Naive thymus-derived CD8-positive, alpha-beta T cell (primary cell): ENCODE measurements at places on chromosomes 4 and X.

- DNase-seq: no peak
Measured at GRCh38 chr4:90146306-90146705, 19.1 kb downstream of the CCSER1 start.

GRCh38 chrX:78796916-78797315 is 49.4 kb downstream of the LPAR4 start:
- no peak for DNase-seq

DNA sequence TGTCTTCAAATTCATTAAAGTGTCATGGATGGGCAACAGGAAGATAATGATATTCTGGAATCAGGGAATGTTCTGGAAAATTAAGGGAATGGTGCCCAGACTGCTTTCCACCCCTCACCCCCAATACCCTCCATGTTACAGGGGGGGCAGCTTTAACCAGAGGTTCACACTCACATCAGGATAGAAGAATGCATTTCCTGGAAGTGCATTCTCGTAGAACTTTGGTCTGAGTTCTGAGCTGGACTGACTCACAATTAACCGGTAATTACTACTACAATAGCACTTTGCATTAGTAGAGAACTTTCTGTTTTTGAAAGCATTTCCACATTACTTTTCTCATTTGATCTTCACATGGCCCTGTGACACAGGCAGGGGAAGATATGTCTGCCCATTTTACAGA is 52.5 kb upstream of the SHISA3 start:
- DNase-seq: no peak

- DNase-seq: no peak
Measured at GRCh38 chr4:152421576-152421975, 114.3 kb downstream of the FBXW7 start.

DNA sequence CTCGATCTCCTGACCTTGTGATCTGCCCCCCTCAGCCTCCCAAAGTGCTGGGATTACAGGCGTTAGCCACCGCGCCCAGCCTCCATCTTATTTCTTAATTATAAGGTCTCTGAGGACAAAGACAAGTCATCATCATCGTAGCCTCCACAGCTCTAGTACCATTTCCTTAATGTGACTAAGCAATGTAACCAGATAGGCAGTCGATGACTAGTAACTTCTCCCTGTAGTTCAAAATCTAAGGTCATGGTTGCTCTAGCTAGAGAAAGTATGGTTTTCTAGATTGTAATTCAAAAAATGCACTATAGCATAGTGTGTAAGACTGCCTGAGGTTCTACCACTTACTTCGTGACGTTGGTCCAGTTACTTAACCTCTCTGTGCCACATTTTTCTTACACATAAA is 6.9 kb downstream of the SLC39A8 start:
- DNase-seq: no peak

DNA sequence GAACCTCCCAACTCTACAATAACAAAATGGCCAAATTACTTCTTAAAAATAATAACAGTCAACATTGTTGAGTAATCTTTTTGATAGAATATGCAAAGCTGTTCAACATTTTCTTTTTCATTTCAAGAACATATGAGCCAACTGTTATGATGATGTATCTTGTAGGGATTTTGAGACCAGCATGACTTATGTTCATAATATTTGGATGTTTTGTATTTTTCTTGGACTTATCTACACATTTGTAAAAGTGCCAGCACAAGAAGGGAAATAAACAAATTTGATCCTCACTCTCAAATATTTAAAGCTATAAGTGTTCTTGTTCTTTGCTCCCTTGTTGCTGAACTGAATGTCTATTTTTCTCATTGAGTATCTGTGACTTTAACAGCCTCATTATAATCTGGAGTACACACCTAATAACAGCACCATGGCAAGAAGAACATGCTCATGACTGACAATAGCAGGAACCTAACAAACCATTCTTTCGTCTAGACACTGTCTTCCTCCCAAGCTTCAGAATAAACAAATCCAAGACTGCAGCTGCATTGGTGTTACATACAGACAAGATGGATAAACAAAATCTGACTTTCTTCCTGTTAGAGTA is 1049.7 kb downstream of the FAT4 start:
- DNase-seq: no peak

GRCh38 chr4:16508968-16509367 is 282.7 kb upstream of the TAPT1 start:
- no peak for DNase-seq

GRCh38 chr4:153468587-153468986 is 2.4 kb downstream of the TMEM131L start:
- DNase-seq: no peak

DNA sequence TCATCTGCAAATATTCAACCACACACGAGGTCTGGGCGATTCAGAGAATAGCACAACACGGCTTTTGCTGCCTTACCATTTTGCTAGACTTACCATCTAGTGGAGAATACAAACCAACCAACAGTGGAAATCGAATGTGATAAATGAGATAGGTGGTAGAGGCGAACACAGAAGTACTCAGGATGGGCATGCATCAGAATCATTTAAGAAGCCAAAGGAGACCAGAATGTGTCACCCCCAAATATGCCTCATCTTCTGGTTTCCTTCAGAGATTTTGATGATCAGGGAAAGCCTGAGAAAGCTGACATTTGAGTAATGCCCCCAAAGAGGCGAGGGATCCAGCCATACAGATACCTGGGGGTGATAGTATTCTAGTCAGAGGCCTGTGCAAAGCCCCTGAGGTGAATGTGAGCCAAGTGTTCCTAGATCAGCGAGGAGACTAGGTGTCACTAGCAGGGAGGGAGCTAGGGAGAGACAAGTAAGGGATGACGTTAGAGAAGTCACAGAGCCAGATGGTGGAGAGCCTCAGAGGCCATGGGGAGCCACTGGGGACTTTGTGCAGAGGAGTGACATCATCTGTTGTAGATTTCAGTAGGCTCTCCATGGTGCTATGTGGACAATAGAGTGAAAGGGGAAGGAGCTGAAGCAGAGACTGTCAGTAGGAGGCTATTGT is 1.7 kb downstream of the MTMR1 start:
- DNase-seq: no peak

DNA sequence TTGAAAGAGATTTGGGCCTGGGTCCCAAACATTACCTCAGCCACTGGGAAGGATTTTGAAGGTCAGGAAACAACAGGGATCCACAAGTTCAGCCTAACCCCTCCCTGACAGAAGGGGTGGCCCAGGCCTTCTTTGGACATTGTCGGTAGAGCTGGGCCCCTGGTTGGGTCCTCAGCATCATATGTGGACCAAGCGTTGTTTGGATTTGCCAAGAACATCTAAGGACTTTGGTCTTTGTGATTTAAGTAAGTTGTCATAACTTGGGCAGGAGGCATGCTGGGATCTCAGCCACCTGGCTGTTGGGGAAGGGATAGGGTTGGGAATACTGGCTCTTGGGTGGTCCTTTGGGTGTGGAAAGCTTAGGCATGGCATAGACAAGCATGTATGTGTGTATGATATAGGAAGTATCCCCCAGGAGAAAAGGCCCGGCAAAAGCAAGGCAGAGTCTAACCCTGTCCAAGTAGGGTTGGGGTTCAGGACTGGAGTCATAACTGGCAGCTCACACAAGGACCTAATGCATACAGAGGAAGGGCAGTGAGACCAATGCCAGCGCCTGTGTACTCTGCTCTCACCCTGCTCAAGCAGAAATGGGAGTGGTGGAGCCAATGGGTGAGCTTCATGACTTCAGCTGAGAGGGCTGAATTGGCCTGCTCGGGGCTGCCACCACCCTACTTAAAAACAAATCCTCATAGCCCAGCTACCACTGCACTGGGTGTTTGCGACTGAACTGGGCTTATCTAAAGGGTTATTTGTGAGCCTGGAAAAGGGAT is 102.8 kb downstream of the RTL5 start:
- DNase-seq: no peak

DNA sequence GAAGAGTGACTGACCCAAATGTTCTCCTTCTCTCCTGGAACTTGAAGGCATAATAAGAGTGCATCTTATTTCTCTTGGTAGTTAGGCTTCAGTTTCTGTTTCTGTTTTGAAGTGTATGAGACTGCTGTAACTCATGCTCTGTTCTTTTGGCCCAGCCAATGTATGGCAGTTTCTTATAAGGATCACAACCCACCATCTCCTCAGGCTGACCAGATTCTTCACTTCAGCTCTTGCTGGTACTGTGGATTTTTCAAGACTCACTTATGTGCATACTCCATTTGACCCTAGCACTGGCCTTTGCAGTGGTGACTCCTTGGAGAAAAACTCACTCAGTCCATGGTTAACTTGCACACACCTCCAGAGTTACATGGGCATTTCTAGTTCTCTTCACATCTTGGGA is 9.6 kb upstream of the YTHDC1 start:
- no peak for DNase-seq

- peak; percentile 77 for DNase-seq
Measured at GRCh38 chrX:1657367-1658070, 42.7 kb downstream of the ASMT start.

GRCh38 chr4:17112292-17112659 is 213.8 kb upstream of the LDB2 start:
- DNase-seq: no peak

GRCh38 chr4:137206781-137207180 is 325.5 kb downstream of the PCDH18 start:
- no peak for DNase-seq

- no peak for DNase-seq
Measured at GRCh38 chr4:44912980-44913379, 186.6 kb upstream of the GNPDA2 start.

GRCh38 chrX:78092296-78092695 is 11.8 kb upstream of the PGK1 start:
- DNase-seq: no peak

GRCh38 chr4:159079074-159079473 is 23.8 kb upstream of the RAPGEF2 start:
- no peak for DNase-seq

- no peak for DNase-seq
Measured at GRCh38 chrX:39750256-39750790, 347.4 kb downstream of the BCOR start.

DNA sequence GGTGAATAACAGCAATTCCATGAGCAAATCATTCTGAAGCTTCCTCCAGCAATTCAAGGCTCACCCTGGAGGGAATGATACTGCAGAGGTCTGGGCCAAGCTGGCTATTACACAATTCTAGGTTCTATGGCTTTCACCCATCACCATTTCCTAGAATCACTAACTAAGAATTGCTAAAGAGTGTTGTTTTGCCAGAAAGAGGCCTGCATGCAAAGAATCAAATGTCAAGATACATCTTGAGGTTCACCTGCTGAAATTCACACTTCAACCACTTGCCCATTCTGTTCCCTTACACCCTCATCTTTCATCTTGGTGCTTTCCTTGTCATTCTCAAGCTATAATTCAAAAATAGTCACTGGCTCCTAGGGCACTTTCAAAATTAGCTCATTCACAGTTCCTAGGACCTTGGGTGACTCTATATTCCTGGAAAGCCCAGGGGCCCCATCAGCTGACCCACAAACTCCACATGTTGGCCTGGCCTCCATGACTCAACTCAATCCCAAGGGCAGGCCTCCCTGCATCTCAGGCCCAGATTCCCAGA is 7.0 kb downstream of the APBB2 start:
- DNase-seq: no peak

DNA sequence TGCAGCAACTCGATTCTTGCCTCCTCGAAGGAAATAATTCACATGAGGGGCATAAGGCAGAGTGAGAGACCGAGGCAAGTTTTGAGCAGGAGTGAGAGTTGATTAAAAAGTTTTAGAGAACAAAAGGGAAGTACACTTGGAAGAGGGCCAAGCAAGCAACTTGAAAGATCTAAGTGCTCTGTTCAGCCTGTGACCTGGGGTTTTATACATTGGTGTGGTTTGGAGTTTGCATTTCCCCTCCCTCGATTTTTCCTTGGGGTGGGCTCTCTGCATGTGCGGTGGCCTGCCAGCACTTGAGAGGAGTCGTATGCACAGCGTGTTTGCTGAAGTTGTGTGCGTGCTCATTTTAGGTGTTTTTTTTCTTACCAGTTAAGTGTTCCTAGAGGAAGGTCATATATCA is 356.4 kb downstream of the KLHL4 start:
- no peak for DNase-seq

DNA sequence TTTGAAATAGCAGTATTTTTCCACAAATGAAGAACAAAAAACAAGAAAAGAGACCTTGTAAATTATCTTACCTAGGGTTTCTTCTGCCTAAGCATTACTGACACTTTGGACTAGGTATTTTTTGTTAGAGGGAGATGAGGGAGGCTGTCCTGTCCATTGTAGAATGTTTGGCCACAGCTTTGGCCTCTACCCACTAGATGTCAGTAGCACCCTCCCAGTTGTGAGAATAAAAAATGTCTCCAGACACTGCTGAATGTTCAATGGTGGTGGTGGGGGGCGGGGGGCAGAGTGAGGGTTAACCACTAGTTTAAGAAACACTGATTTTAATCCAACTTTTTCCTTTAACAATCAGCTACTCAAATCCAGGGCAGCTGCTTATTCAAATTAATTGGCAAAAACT is 25.8 kb downstream of the OTUD4 start:
- no peak for DNase-seq

DNA sequence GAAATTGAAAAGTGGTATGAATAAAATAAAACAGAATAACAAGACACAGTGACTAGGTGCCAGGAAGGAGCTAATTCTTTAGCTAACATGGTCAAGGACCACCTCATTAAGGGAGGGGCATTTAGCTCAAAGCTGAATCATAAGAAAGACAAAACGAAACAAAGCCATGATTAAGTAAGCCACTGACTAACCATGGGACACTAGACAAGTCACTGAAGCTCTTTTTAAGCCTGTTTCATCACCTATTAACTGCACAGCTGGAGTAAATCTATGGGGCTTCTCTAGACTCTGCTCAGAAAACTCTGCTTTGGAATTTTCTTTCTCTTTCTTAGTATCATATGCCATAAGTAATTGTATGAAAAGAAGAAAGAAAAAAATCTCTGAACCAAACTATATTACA is 49.8 kb upstream of the C1QTNF7 start:
- DNase-seq: no peak

GRCh38 chrX:5233830-5234229 is 994.8 kb downstream of the NLGN4X start:
- DNase-seq: no peak

- no peak for DNase-seq
Measured at GRCh38 chr4:158016511-158016910, 156.3 kb downstream of the GASK1B start.
